Urothelium cell line (cell line): ENCODE measurements at places on chromosomes 7 and 10.

GRCh38 chr7:139334399-139335150, 6.6 kb upstream of the FMC1 start:
- DNase-seq, result no peak

GRCh38 chr10:19958787-19959186, 142.6 kb downstream of the PLXDC2 start:
- DNase-seq, result no peak

DNA sequence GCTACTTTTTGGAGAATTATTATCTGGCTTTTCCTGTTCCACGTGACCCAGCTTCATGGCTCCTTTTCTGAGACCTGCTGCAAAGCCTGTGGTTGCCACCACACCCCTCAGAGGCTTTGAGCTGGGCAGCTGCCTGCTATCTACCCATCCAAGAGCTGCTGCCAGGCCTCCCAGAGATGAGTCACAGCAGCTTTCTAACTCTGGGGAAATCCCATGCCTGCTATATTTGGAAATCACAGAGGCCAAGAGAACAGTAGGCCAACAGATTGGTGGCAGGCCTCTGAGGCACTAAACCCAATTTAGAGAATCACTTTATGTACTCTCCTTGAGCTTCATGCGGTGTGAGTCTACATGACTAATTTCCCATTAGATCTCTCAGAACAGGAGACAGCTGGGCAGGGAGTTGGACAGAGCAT, 35.2 kb downstream of the SGCE start:
- peak; percentile 97 for DNase-seq

GRCh38 chr7:33698692-33699128, 206.6 kb upstream of the BMPER start:
- DNase-seq, result no peak

GRCh38 chr10:70057306-70057705, 4.7 kb downstream of the MACROH2A2 start:
- no peak for DNase-seq

GRCh38 chr7:18117482-18117881, 89.8 kb upstream of the PRPS1L1 start:
- peak; percentile 22 for DNase-seq

GRCh38 chr10:49558190-49558589, 19.3 kb upstream of the ERCC6 start:
- DNase-seq, result no peak

DNA sequence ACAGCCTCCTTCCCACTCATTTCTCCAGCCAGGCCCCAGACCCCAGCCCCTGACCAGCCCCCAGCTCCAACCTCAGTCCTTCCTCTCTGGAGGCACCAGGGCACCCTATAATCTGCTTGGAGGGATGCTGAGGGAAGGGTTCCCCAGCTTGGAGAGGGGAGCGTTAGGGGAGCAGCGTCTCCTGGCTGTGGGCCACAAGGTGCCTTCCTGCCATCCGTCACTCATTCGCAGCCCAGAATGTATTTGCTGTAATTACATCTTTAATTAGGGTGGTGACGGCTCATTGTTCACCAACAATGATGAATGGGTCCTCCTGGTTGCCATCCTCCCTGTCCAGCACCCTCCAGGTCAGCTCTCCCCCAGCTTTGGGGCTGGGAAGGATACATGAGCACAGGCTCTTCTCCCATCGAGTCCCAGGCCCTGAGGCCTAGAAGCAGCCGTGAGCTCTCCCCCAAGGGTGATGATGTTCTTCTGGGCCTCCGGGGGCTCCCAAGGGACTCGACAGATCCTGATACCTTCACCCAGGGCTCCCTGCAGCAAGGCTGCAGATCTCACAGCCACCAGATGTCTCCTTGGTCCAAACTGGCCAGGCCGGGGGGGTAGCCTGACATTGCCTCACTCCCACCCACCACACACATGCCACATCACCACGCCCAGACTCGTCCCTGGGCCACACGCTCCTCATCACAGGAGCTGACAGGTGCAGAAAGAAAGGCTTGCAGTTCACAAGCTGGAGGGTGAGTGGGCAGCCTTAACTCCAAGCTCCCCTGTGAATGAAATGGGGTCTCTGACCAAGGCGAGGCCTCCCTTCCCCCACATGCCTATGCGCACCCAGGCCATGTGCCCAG, 26.8 kb downstream of the POLL start:
- DNase-seq, result no peak

DNA sequence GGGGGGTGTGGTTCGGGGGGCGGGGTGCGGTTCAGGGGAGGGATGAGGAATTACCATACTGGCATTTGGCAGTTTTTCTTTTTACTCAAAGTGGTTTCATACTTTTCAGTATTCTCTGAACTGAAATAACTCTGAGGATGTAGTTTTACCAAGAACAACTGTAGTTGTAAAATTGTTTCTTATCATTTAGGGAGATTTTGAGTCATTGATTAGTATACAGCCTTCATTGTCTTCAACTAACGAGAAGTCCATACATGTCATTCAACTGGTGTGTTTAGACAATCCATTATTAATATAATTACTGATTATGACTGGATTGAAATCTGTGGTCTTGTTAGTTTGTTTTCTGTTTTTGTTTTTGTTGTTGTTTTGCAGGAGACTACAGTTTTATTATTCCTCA, 40.8 kb downstream of the COPG2 start:
- no peak for DNase-seq

DNA sequence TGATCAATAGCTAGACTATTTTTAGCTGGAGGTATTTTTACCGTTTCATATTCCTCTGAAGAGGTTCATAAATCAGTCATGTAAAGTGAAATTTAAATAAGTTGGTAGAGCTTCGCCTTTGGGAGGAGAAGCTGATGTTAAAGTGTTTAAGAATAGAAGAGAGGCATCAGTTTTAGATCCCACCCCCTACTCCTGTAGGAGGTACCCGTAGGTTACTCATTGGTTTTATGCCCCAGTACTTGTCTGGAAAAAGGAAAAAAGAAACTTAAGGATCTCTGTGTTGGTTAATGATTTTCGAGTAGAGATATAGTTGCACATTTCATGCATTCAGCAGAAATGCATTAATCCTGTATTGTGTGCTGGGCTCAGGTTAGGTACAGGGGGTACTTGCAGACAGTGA, 8.7 kb downstream of the ZNF365 start:
- no peak for DNase-seq

DNA sequence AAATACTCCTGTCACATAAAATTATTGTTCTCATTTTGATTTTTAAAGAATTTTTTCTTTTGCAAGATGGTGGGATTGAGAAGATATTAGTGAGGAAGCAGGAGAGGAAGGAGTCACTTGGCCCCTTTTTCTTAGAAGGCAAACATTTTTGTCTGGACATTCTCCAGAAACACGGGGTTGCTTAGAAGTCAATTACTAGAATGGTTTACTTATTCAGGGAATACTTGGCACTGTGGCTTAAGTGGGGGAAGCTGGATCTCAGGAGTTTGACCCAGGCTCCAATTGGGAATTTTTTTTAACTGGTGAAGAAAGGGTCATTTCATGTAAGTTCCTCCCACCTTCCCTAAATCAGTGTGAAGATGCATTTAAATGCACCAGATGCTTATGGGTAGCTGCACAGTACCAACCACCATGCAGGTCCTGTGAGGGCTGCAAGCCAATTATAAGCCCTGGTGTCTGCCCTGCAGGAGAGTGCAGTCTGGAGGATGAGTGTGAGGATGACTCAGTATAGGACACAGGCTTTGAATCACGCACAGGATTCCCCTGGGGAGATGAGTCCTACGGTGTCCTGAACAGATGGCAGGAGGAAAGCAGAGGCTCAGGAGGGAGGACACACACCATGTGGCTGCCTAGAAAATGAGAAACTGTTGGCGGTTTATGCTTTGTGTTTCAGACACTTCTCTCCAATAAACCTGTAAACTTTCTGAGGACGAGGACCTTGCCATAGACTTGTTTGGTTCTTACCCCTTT, 299.1 kb downstream of the PLXNA4 start:
- no peak for DNase-seq

GRCh38 chr7:105013816-105014692, at the start of gene KMT2E:
Gene KMT2E, plus strand, starts transcription at chr7:105014205. Its CDS starts 26,748 bp downstream, at chr7:105040953.
- DNase-seq, result peak; percentile 91

- DNase-seq, result no peak
Observed at GRCh38 chr7:900331-901040, 24.1 kb downstream of the GET4 start.

DNA sequence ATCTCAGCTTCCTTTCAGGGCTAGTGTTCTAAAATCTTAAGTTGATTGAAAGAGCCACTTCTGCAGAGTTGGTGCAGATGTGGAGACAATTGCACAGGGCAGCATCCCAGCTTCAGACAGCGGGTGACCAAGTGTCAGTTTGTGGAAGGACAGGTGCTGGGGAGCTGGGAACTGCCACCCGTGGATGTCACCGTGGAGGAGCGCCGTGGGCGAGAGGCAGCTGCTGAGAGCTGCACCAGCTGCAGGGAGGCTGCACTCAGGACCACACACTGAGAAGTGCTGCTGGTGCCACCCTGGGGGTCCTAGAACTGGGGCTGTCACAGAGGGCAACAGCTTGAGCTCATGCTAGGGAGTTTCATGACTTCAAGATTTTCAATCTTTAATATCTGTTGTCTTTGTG, 543.0 kb upstream of the FZD8 start:
- DNase-seq, result no peak
